ENCODE measurements at places on chromosomes 4 and X. TPM values are rescaled to one million over a fixed set of nuclear protein-coding genes. Genes with fewer than 3 reads are reported as not detected.
A peak's percentile ranks its signal among the peaks of the same experiment; 100 is the strongest.

- H3K27ac ChIP-seq: no peak overlapping the region
- H3K36me3 ChIP-seq: no peaks in the 10 kb centered on the region
- H3K4me1 ChIP-seq: no peaks in the 10 kb centered on the region
- H3K27me3 ChIP-seq: no peaks in the 10 kb centered on the region
- no peak for DNase-seq
- no peak overlapping the region for H3K4me3 ChIP-seq
These were observed 182.3 kb downstream of the BANK1 start for GRCh38 chr4:101972791-101973190.

- no peak overlapping the region for H3K4me3 ChIP-seq
- no peaks in the 10 kb centered on the region for H3K4me1 ChIP-seq
- no peaks in the 10 kb centered on the region for H3K27me3 ChIP-seq
- H3K36me3 ChIP-seq: no peaks in the 10 kb centered on the region
These were observed 19.9 kb downstream of the PHKA2 start for GRCh38 chrX:18964026-18964425.

DNA sequence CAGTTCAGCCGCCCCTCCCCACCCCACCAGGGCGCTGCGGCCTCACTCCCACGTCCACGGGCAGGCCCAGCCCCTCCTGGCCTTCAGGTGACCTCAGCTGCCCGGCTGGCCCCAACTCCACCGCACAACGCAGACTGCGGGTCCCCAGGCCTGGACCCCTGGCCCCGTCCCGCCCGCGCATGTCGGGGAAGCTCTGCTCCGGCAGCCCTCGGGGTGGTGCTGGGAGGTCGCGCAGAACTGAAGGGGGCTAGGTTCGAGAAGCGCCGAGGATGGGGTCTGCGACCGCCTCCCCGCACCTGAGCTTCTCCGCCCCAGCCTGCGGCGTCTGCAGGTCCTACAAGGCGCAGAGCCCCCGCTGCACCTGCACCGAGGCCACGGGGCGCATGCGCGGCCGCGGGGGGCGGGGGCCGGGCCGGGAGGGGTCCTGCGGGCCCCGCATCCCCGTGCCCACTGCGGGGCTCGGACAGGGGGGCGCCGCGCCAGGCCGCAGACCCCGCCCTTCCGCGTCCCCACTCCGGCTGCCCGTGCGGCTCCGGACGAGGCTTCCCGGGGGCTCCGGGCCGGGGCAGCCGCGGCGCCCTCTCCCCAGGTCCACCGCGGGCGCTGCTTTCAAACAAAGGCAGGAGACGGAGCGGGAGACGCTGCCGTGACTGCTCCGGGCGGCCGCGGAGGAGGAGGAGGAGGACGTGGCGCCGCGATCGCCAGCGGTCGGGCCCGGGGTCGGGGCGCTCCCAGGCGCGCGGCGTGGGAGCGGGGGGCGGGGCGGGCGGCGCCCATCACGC, 672 bp upstream of the NAT8L start:
- peaks cover 16% of the 10 kb centered on the region for H3K27me3 ChIP-seq
- H3K27ac ChIP-seq: no peak overlapping the region
- no peaks in the 10 kb centered on the region for H3K36me3 ChIP-seq
- peak overlapping the region; percentile 51 for H3K4me3 ChIP-seq

GRCh38 chr4:20512985-20513384, 187.3 kb upstream of the PACRGL start:
- no peaks in the 10 kb centered on the region for H3K27me3 ChIP-seq
- H3K36me3 ChIP-seq: no peaks in the 10 kb centered on the region
- H3K4me1 ChIP-seq: no peaks in the 10 kb centered on the region
- DNase-seq: no peak
- no peak overlapping the region for H3K4me3 ChIP-seq

DNA sequence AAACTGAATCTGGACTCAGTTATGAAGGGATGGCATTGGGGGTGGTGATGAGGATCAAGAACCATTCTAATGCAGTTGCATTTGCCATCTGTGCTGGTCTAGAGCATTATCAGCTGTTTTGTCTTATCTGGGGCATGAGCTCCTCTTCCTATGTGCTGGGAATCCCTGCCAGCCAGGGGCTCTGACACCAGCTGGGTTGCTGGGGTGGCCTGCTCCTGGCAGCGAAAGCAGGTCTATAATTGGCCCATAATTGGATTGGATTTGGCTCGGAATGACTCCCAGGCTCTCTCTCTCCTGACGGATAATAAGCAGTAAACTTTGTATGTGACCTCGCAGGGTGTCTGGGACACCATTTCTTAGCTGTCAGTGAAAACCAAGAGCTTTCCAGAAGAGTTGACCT, 34.1 kb downstream of the SMPX start:
- no peak overlapping the region for H3K27ac ChIP-seq
- DNase-seq: no peak
- peaks cover 7% of the 10 kb centered on the region for H3K4me1 ChIP-seq
- H3K36me3 ChIP-seq: no peaks in the 10 kb centered on the region
- no peak overlapping the region for H3K4me3 ChIP-seq

The PWWP3B gene
- total RNA-seq: 0.23 TPM

The CFI gene
- total RNA-seq: 10.6 TPM
